Activated CD8-positive, alpha-beta memory T cell treated with anti-CD3 and anti-CD28 coated beads for 48 hours (primary cell): ENCODE measurements at places on chromosomes 5 and 9.

DNA sequence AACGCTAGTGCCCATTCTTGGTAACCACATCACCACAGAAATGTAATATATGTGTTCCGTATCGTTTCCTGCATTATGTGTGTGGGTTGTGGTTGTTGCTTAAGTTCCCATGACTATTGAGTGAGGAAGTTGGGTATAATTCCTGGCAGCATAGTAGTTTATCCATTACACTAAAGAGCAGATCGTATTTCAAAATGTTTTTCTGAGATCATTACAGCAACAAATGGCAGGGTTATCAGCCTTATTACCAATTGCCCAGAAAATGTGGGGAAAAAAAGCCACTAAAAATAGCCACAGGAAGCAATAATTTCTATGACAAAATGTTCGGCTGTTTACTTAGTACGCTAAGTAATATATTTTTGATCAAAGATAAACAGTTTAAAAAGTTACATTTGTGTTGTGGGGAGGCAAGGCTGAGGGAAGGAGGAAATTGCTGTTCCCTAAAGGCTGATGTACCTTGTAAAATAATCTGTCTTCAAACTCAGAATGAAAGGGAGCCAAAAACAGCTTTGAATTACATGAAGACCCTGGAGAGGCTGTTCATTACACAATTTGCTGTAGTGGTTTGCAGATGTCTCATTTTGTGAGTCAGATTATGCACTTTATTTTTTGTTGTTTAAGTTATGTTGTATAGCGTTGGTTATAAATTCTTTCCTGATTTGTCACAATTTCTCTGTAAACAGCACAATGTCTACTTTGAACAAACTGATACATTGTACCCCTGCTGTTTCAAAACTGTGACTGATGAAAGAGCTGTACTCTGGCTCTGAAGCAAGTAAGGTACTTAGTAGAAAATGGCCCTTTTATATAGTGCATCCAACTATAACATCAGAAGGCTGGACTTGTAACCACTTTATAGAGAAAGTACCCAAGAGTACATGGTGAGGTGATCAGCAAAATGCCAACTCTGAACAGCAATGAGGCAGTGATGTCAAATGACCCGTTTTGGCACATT is 1028.5 kb downstream of the NR2F1-AS1 start:
- DNase-seq: no peak

- no peak for DNase-seq
Measured at GRCh38 chr5:181217111-181217802, 5.8 kb upstream of the TRIM41 start.

- DNase-seq: no peak
Measured at GRCh38 chr5:150609843-150610584, 30.4 kb upstream of the SYNPO start.

- no peak for DNase-seq
Measured at GRCh38 chr5:177066224-177066623, 20.5 kb upstream of the FGFR4 start.

GRCh38 chr5:11302663-11303062 is 541.6 kb upstream of the DAP start:
- no peak for DNase-seq

- no peak for DNase-seq
Measured at GRCh38 chr9:134378901-134379338, 52.7 kb downstream of the RXRA start.

GRCh38 chr5:55037046-55037771 is 13.2 kb downstream of the GZMK start:
- DNase-seq: no peak

DNA sequence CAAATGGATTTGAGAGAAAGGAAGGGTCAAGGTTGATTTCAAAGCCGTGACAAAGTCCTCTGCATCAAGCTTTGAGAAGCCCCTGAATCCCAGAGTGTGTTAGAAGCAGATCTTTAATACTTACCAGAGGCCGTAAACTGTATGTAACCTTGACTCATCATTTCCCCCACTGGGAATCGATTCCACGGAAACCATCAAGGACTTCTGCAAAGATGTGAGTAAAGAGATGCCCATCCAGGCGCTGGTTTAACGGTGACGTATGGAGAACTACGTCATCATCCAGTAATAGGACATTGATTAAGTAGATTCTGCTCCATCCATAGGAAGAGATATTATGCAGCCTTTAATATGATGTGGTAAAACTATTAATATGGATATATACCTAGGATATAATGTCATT is 1.6 kb downstream of the RNF183 start:
- DNase-seq: no peak

GRCh38 chr5:78701795-78702410 is 53.3 kb upstream of the LHFPL2 start:
- no peak for DNase-seq

GRCh38 chr9:77753180-77753579 is 105.1 kb upstream of the GNA14 start:
- no peak for DNase-seq

- no peak for DNase-seq
Measured at GRCh38 chr5:53971551-53971950, 338.8 kb downstream of the ARL15 start.

DNA sequence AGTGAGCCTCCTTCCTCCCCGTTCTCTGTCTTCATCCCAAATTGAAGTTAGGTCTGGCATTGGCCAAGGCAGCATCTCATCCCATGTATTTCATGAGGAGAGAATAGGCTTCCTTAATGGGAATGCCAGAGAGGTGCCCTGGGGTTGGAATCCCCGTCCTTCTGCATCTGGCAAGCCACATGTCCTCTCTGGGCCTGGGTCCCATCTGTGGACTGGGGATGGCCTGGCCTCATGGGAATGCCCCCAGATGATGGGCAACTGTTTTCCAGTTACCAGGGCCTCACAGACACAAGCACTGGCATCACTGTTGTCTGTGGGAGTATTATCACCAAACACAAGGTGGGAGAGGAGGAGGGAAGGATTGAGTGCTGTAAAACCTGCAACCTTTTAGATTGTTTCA is 153.9 kb downstream of the FSTL4 start:
- DNase-seq: no peak

DNA sequence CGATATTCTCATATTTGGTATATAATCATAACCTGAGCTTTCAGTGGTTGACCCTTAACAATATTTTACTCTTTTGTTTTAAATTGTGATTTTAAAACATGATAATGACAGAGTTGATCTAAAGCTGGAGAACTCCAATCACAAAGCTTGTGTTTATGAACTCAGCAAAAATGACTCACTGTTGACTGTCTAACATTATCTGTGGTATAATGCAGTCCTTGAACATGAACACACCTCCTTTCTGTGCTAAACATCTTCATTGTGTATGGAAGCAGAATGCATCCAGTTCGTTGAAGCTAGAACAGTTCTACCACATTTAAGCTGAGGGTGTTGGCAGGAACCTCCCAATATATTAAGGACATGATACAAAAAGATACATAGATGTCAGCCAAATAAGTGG is 1030.2 kb upstream of the SEMA6A start:
- DNase-seq: no peak

DNA sequence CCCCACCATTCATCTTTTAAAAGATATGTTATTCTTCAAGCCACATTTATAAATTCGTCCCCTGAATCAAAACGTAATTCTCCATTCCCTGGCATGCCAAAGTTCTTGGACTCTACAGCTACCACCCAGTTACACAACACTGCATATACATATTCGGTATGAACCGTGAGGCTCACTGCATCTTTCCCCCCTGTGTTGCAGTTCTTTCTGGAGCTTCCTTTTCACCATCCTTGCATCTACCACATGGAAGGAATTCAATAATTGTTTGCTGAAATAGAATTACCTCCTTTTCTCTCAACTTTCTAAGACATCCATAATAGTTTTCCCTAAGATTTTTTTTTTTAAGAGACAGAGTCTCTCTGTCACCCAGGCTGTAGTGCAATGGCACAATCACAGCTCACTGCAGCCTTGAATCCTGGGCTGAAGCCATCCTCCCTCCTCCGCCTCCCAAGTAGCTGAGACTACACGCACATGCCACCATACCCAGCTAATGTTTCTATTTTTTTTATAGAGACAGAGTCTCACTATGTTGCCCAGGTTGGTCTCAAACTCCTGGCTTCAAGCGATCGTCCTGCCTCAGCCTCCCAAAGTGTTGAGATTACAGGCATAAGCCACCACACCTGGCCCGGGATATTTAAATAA is 3.3 kb downstream of the LPAR1 start:
- no peak for DNase-seq

DNA sequence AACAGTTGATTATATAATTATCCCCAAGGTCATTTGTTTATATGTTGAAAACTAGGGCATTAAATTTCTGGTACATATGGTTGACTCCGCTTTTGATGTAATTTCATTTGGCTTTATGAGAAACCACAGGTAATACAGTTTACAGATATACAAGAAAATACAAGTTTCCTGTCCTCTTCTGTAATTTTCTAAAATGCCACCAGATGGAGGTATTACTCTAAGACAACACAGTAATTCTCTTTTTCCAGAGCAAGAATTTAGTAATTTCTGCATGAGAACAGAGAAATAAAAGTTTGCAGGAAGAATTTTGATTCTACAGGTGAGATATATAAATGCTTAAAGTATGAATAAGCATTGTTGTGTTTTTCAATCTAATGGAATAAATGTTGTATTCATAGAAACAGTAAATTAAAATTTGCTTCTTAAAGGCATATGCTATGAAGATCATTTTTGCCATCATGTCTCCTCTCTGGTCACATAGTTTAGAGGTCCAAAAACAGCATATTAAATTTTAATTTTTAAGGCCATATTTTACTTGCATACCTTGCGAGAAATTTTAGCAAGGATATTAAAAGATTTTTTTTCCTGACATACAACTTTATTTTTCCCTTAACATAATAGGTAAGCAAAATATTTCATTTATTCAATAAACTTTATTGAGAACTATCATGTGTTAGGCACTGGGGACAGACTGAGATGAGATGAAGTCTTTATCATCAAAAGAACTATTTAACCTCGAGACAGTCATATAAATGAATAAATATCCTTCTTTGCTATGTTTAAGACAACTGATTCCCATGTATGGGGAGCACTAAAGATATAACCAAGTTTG is 22.7 kb downstream of the CHD1 start:
- DNase-seq: no peak

GRCh38 chr9:95091601-95092261 is 225.8 kb downstream of the FANCC start:
- DNase-seq: no peak

DNA sequence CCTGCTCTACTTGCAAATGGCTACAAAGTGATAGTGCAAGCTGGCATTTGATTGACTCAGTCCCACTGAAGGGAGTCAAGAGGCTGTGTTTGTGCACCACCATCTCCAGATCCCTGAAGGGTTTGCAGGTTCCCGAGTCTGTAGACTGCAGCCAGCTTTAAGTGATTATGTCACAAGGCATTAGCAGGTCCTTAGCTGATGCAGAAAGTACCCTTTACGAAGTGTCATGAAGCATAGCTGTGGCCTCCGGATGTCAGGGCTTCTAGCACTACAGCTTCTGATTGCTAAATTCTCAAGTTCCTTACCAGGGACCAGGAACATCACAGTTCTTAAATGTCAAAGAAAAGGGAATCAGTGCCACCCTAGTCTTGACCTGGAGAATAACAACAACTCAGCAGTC is 311.3 kb upstream of the TRPC7 start:
- no peak for DNase-seq

DNA sequence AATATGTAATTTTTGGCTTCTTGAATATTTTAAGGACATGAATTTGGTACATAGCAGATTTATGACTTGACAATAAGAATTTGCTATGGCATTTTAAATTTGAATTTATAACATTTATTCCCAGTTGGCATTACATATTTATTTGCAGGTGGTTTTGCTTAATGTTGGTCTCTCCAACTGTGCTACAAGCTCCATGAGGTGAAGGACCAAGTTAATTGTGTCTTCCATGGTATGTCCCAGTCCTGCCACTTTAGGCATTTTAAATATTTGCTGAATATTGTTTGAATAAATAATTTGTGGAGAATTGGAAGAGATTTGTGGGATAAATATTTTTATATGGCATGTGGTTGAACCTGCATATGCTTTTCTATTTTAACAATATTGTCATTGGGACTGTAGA is 253.4 kb upstream of the RIOK2 start:
- DNase-seq: no peak

DNA sequence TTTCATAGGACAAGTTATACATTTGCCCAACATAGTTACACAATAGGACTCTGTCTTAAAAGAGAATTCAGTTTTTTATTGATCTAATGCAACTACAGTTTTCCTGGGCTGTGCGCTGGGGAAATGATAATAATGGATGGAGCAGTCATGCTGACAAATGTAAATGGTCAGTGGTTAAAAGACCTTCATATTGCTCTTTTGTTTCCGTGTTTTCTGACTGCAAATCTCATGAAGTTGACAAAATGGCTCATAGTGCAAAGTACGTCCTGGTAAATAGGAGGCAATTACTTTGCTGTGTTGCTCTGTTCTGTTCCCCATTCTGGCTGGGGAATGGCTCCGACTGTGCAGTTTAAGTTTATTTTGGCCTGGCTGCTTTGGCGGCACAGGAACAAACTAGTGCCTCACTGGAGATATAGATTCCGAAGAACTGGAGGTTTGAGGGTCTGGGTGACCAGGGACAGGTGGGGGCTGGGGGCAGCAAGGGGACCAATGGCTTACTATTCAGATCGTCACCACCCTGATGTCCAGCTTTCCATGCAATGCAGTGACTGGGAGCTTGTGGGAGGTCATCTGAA is 54.3 kb downstream of the PTTG1 start:
- no peak for DNase-seq

DNA sequence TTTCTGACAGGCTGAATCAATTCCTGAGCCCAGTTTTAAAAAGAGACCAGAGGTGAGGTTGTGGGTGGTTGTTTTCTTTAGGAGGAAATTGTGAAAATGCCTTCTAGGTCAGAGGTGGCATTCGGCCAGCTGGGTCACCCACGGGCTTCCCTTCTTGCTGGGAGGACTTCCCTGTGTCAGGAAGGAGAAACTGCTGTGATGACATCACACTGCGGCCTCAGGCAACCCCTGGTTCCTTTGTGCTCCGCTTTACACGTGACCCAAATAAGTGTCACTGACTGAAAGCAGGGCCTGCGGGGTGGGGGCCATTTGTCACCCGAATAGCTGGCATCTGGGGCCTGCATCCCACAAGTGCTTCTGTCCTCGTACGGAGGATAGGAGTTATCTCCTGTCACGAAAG is 39.7 kb downstream of the FABP6 start:
- no peak for DNase-seq

DNA sequence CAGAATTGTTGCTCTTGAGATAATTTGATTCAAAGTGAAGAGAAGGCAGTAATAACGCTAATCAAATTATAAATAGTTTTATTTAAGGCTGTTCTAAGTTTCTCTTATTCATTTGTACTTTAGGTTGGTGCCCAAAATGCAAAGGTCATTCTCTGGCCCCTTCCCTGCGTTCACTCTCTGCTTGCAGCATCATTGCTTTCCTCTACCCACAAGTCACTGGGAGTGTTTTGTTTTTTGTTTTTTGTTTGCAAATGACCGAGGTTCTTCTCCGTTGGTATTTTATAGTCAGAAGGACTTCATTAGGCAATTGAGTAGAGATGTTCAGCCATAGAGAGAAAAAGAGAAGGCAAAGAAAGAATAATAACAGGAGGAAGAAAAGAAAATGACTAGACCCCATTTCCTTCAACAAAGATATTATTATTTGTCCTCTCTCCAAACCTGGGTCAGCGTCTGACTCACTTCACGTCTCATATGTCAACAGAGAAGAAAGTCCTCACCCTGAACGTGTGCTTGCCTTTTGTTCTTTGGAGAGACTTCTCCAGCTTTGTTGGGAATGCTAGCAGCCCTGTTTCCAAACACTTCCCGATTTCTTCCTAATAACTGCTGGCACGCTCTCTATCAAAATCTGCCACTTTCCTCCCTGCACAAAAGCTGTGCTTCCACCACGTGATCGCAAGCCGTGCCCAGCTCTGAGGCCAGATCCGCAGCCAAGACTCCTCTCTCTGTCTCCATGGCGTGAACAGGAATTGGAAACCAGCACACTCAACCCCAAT is 119.8 kb downstream of the EBF1 start:
- no peak for DNase-seq
